ENCODE measurements at places on chromosomes 11 and 22. TPM values are rescaled to one million over a fixed set of nuclear protein-coding genes. Genes with fewer than 3 reads are reported as not detected.
A peak's percentile ranks its signal among the peaks of the same experiment; 100 is the strongest.

GRCh38 chr11:79263001-79263400 is 177.8 kb downstream of the TENM4 start:
- DNase-seq = no peak

DNA sequence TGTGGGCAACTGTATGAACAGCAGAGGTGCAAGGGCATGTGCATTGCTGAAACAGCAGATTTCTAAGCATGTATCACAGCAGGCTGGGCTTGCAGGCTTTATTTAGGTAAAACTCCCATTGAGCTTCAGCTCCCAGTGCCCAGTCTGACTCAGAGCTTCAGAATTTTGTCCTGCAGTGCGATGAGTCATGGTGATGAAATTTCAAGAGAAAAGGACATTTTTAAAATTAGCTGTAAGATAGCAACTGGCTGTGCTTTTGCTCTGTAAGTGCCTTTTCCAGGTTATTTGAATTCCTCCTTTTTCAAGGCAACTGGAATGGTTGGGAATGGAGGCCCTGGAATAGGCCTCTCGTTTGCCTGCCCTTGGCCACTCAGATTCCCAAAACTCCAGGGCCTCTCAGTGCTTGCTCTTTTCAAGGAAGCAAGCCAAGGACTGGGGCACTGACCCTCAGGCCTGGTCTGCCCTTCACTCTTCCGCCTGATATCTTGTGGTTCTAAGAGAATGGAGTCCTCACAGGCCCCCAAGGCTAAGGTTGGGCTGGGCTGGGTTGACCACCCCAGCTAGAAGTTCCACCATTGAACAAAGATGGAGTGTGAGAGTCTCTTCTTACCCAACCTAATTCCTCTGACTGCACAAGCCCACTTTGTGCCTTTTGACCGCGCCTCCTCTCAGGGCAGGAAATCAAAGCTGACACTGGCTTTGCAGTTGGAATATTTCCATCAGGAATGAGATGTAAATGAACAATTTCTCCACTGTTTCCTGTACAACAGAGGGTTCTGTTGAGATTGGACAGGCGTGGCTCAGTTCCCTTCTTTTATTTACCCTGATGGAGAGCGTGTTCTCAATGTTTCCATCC is 59.5 kb upstream of the PRSS23 start:
- peak; percentile 39 for DNase-seq

Gene DRD2
- total RNA-seq = not detected

DNA sequence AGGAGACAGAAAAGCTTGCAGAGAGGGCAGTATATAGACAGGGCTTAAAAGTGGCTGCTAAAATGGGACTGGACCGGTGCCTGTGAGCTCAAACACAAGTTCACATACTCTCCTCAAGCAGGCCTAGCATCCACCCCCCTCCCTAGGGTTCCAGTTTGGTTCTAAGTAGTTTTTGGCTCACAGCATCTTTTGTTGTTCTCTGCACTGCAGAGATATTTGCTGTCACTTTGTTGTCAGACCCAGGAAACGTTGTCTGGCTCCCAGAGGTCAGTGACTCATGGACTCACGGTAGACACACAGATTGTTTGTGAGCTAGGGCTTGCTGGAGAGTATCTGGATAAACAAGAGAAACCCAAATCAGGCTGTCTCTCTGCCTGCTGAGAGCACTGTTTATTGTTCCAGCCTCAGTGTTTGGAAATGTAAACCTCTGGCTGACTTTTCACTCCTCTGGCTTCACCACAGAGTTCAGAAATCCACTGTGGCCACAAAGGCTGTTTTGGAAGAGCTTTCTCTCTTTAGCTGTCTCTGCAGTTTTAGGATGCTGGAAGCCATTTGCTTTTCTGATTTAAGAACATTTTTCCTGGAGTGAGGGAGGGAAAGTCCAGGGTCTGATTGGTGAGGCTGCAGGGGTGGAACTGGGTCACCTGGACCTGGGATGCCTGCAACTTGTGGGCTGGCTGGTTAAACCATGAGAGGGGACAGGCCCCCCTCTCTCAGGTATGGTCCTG is 303.7 kb upstream of the PLET1 start:
- DNase-seq = no peak

Gene MCM5
- total RNA-seq = 319 TPM

Gene SREBF2
- total RNA-seq = 92.9 TPM

Gene FAM111B
- 18.3 TPM for total RNA-seq

- DNase-seq = no peak
Measured at GRCh38 chr11:75188671-75189070, 37.8 kb downstream of the SLCO2B1 start.

DNA sequence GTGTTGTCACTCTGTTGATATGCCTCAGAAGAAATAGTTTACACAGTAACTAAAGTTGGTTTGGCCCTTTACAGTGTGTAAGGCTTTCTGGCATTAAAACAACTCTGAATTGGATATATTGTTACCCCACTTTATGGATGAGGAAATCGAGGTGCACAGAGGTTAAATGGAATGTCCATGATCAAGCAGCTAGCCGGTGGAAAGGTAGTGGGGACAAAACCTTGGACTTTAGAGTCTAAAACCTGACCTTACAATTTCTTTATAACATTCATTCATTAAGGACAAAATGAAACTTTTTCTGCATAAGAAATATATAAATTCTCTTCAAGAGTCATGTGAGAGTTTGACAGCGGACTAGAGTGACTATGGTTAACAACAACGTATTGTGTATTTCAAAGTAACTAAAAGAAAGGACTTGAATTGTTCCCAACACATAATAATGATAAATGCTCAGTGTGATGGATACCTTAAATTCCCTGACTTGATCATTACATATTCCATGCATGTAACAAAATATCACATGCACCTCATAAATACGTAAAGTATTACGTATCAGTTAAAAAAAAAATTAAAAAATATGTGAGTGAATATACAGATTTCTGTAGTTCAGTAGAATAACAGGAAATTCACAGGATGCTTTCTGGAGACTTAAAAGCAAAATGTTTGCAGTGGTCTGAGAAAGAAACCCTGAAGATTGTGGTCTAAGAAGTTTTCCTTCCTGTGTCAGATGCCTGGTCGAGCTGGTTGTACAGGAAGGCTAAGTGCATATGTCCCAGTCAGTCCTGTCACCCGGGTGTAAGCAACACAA is 51.0 kb downstream of the TEAD1 start:
- DNase-seq = no peak

Gene RELT
- total RNA-seq = 26.6 TPM

Gene GRIA4
- total RNA-seq = not detected

DNA sequence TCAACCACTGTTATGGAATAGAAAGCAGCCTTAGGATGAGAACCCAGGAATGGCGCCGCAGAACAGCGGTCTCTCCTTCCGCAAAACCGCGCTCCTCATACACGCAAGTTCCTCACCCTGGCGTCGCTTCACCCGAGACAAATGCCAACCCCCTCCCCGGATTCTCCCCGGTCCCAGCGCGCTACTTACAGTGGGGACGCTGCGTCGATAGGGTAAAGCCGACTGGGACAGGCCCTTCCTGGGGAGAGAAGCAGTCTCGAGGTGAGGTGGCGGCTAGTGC is 287 bp downstream of the RPS13 start:
- no peak for DNase-seq

Gene MUC5AC
- total RNA-seq = not detected

DNA sequence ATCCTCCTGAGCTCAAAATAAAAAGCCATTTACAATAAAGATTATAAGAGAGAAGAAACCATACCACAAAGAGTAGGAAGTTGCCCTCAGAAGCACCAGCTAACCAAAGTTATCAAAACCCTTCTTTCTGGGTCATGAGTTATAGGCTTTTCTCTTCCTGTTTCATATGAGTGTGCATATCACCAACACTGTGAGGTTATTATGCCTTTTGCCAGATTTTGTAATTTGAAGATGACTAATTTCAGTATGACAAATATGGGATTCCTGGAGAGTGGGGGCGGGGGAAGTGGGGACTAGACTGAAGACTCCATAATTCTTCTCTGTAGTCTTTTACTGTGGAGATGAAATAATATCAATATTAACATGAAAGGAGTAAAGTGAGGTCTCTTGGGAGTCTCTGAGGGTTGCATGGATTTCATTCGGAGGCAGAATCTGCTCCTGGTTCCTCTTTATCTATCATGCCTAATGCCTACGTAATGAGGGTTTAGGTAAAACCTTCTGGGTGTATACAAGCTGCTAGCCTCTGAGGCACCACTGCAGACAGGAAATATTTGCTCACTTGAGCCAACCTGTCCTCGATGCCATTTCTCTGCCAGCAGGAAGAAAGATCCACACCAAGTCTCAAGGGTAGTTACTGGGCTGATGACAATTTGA is 2.1 kb downstream of the LPXN start:
- peak; percentile 85 for DNase-seq

- no peak for DNase-seq
Measured at GRCh38 chr11:8332196-8332595, 68.5 kb upstream of the LMO1 start.

Gene RIMBP3B
- total RNA-seq = 0.16 TPM

DNA sequence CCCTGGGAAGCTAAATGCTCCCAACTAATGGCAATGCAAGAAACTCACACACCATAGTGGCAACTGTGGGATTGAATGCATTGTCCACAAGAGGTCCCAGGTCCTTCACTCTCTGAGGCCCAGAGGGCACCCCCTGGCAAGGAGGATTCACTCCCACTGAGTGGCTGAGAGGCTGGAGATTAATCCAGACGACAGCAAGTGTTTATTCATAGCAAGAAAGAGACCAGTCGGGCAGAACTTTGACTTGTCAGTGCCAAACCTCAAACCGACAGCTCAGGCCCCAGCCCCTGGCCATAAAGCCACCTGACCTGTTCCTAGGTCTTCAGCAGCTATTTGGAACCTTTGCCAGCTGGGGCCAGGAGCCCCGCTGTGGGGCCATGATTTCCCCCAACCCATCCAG is 54.5 kb upstream of the MPEG1 start:
- DNase-seq = no peak

DNA sequence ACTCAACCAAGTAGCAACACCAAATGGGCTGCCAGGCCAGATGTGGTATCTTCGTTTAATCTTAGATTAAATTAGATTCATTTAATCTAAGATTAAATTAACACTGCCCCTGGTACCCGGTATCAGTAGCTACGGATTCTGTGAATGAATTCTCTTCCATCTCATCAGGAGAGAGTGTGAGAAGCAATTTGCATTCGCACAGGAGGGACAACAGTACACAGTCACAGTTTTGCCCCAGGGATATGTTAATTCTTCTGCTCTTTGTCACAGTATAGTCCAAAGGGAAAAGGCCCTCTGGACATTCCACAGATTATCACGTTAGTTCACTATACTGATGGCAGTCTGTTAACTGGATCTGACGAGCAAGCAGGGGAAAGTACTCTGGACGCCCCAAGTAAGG is 22.9 kb downstream of the ASCL2 start:
- DNase-seq = no peak

DNA sequence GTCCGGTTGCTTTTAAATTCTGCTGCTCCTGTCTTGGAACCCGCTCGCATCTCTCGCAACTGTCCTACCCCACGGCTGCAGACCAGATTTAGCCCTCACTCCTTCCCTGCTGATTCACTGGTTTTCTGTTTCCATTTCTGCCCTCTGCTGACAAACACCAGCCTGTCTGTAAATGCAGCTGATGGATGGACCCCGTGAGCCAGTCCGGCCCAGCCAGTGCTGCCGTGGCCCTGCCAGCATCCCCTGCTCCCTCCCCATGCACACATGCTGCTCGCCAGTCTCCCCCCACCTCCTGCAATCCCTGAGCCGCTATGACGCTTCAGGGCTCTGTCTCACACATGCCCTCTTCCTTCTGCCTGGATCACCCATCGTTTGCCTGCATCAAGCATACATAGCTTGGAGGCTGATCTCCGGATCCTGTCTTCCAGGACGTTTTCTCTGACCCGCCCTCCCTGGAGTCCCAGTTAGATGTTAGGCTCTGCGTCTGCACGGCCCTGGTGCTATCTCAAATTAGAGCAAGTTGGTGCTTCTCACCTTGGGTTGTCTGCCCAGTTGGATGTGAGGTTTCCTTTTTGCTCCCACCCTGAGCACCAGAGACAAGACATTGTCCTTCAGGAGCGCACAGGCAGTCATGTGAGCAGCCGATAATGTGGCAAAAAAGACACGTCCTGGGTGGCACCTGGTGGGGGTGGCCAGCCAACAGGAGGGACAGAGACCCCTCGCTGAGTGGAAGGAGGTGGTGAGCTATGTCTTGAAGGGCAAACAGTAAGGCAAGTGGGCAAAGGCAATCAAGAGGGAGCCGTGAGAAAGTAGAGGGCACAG is 4.3 kb upstream of the ACR start:
- DNase-seq = no peak

- no peak for DNase-seq
Measured at GRCh38 chr22:49585461-49586243, 242.0 kb downstream of the BRD1 start.

DNA sequence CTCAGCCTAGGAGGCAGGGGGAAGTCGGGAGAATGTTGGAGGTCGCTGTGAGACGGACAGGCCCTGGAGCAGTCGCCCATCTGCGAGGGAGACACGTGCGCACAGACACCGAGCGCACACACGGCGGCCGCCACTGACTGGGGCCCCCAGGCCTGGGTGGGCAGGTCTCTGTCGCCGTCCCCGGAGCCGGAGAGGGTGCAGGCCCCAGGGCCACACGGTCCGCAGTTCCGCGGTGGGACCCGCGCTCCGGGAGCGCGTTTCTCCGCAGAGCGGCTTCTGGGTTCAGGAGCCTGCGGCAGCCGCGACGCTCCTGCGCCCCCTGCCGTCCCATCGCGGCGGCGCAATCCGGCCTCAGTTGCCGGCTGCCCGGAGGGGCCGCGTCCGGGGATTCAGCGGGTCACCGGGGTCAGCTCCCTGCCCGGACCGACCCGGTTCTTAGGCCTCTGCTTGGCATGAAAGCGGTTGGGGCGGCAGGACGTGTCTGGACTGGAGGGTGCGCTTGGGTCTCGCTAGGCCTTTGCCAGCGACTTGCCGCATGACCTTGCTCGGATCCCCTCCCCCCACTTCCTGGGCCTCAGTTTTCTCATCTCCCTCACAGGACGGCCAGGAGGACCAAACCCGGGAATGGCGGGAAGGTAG is 31.2 kb downstream of the PDE2A start:
- peak; percentile 70 for DNase-seq

Gene PYGM
- total RNA-seq = 1.2 TPM

Data from activated CD8-positive, alpha-beta T cell treated with anti-CD3 and anti-CD28 coated beads for 36 hours (primary cell).